ENCODE measurements at places on chromosomes 7 and 10.

GRCh38 chr7:83832009-83832408, 183.1 kb upstream of the SEMA3E start:
- DNase-seq, result no peak

- no peak for DNase-seq
These were observed 147.5 kb upstream of the TCF7L2 start for GRCh38 chr10:112802411-112803022.

DNA sequence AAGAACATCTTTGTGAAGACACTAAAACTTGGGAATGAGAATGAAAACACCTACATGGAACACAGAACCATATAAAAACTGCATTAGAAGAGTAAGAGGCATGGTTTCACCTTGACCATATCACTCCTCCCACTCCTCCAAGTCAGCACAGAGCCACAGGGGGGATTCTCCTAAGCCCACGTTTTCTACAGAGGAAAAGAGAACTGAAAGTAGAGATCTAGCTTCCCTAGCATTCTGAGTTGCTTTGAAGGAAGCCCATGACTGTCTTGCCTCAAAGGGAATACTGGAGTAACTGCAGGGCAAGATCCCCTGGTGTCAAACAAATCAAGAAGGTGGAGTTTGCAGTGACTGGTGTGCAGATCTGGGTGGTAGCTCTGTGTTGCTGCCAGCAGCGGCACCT, 43.9 kb downstream of the HBP1 start:
- no peak for DNase-seq

DNA sequence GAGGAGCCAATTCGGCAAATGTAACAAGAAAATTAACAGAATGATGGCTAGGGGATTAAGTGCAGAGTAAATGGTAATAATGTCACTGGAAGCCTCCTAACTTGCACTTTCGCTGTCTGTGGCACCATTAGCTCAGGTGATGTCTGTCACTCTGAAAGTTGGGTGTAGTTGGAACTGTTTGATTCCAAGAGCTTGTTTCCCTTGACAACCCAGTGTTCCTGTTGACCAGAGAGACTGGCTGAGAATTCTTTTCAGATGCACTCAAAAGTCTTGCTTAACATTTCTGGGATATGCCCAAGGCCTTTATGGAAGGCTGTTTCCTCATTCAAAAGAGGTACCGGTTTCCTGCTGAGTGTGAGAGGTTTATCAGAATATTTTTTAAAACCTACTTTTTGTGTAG, 49.6 kb downstream of the PLPP4 start:
- peak; percentile 74 for DNase-seq

- DNase-seq, result no peak
These were observed 11.9 kb downstream of the TMEM106B start for GRCh38 chr7:12222889-12223579.

- DNase-seq, result no peak
These were observed 28.6 kb downstream of the MRPL32 start for GRCh38 chr7:42960762-42961161.

- no peak for DNase-seq
These were observed 25.2 kb downstream of the IQCE start for GRCh38 chr7:2583798-2584580.

Measured in astrocyte (in vitro differentiated cells and primary cell).